ENCODE measurements at places on chromosomes 11 and 22.

GRCh38 chr11:89136606-89137005 lies 41.1 kb upstream of the TYR start:
- no peak for DNase-seq

DNA sequence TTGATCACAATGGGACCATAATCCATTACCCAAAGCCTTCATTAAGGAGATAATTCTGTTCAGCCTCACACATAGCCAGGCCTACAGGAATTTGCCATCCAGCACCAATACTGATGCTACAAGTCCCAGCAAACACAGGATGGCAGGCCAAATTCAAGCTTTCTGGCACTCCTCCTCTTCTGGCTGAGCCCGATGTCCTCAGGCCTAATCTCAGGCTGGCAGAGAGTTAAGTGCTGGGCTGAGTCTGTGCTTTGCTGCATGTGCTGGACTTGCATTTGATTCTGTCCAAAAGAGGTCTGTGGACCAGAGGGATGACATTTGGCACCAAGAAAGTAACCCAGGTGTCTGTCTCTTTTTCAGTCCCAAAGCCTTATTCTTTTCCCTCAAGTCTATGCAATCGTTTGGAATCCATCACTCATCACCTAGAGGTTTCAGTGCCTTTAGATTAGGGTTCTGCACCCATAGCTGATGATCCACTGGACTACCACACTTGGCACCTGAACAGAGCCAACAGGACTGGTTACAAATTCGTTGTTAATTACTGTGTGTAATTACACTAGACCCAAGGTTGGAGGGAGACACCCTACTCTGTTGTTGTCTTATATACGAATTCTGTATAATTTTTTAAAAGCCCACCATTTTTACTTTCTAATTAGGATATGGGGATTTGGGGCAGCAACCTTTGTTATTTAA lies 19.4 kb upstream of the LIN7C start:
- no peak for DNase-seq

GRCh38 chr22:22906907-22907550 lies 19.4 kb downstream of the IGLL5 start:
- DNase-seq: no peak

DNA sequence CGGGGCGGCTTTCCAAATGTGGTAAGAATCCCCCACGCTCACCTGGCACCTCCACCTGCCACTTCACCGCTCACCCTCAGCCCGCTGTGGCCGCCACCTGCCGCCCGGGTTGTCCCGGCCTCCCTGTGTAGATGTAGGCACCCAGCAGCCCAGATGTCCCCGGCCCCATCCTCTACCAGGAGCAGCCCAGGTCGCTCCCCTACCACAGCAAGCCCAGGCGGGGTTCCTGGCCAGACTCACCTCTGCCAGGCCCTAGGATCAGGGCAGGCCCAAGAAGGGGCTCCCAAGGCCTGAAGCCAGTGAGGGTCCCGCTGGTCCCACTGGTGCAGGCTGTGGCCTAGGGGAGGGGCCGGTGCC lies 27.4 kb downstream of the MOB2 start:
- DNase-seq: no peak

DNA sequence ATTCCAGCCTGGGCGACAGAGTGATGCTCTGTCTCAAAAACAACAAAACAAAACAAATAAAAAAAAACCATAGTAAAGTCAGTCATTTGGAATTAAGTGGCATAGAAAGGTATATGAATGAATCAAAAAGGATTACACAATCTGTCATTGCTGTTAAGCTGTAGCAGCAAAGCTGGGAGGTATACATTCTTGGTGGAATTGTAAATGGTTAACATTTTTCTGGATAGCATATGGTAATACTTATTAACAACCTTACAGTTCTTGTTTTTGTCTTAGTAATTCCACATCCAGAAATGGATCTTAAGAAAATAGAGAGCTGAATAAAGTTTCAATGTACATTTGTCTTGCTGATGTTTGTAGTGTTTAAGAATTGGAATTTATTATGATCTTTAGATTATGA lies 30.0 kb downstream of the DDX10 start:
- DNase-seq: no peak

DNA sequence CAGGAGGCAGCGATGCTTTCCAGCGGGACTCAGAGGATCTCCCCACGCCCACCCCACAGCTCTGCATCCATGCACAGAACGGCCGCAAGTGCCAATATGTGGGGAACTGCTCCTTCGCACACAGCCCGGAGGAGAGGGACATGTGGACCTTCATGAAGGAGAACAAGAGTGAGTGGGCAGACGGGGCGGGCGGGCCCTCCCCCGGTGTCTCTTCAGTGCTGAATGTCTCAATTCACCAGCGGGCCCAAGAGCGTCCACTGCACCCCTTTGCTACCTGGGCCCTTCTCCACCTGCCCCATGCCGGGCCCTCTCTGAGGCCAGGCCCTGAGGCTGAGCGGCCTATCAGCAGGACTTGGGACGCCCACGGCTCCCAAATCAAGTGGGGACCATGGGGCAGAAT lies 25.8 kb upstream of the TEF start:
- no peak for DNase-seq

DNA sequence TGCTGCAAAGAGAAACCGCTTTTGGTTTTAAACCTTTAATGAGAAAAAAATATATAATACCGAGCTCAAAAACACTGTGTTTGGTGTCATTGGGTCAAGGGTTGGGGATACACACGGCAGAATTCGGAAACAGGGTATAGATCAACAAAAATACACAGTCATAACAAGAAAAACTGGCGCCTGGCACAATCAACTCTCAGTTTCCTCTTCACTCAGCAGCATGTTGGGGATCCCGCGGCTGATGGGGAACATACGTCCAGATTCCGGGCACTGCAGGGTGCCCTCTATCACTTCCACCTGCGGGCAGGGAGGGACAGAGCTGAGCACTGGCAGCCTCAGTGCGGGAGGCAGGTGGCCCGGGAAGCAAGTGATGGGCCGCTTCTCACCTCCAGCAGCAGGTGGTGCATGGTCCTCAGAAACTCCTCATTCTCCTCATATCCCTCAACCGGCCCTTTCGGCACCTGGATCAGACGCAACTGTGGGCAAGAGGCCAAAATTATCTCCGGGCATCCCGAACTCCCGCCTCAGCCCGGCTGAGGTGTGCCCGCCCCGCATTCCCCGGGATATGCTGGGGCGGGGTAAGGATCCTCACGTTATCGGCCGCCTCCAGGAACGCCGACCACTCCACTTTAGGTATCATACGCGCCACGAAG lies 561 bp downstream of the TRMT112 start:
- DNase-seq: no peak

DNA sequence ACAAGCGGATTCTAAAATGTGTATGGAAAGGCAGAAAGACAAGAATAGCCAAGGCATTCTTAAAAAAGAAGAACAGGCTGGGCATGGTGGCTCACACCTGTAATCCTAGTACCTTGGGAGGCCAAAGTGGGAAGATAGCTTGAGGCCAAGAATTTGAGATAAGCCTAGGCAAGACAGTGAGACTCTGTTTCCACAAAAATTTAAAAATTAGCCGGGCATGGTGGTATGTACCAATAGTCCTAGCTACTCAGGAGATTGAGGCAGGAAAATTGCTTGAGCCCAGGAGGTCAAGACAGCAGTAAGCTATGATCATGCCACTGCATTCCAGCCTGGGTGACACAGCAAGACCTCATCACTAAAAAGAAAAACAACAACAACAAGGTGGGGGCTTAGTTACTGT lies 46.0 kb upstream of the PPP2R1B start:
- no peak for DNase-seq

- no peak for DNase-seq
Observed at GRCh38 chr11:128662960-128663359, 30.9 kb upstream of the FLI1 start.

- DNase-seq: no peak
Observed at GRCh38 chr11:36009473-36009872, 65.6 kb downstream of the LDLRAD3 start.

DNA sequence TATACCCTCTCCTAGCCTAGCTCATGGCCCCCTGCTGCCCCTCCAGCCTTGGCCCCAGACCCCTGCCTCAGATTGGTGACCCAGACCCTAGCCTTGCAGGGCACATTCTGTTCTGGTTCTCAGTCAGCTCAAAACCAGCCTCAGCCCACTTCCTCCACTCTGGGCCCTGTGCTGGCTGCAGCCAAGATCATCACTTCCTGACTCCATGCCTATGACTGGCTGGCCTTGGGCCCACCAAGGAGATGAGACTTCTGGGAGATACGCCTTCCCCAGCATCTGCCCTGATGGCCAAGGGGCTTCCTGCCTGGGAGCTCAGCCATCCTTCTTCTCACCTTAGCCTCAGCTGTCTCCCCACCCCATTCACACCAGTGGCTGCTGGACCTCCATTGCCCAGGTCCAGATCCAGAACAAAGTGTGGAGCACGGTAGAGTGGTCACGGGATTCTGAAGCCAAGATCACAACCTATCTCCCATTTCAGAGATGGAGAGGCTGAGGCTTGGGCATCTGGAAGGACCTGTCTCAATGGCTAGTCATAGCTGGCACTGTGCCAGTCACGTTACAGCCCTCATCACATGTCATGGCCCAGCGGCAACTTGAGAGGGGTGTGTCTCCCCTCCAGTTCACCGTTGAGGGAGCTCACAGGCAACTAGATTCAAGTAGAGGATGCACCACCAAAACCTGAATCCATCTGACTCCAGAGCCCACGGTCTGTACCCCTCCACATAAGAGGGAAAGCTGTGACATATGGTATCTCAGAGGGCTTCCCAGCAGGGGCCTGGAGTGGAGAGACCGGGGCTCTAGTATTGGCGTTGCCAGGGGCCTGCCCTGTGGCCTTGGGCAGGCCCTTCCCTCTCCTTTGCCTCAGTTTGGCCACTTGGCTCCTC lies 43.0 kb upstream of the KLHL35 start:
- no peak for DNase-seq

GRCh38 chr11:123260511-123261211 lies 65.6 kb upstream of the CLMP start:
- DNase-seq: no peak

DNA sequence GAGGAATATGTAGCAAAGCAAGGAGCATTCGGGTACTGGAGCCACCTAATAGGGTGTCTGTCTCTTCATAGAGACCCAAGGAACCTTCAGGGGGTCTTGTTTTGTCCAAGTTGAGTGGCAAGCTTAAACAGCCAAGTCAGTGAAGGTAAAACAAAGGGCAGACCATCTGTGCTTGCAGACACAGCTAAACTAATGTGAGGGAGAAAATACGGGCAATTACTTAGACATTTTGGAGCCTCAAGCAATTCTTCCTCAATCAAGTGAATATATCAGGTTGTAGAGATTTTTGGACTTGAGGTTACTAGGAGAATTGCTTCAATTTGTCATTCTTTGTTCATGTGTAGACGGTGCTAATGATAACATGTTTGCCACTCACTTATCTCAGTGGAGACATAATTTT lies 148.2 kb upstream of the ARHGAP20 start:
- no peak for DNase-seq

GRCh38 chr11:69576069-69576782 lies 64.7 kb upstream of the CCND1 start:
- DNase-seq: no peak

GRCh38 chr11:86167499-86168164 lies 76.9 kb upstream of the EED start:
- DNase-seq: no peak

DNA sequence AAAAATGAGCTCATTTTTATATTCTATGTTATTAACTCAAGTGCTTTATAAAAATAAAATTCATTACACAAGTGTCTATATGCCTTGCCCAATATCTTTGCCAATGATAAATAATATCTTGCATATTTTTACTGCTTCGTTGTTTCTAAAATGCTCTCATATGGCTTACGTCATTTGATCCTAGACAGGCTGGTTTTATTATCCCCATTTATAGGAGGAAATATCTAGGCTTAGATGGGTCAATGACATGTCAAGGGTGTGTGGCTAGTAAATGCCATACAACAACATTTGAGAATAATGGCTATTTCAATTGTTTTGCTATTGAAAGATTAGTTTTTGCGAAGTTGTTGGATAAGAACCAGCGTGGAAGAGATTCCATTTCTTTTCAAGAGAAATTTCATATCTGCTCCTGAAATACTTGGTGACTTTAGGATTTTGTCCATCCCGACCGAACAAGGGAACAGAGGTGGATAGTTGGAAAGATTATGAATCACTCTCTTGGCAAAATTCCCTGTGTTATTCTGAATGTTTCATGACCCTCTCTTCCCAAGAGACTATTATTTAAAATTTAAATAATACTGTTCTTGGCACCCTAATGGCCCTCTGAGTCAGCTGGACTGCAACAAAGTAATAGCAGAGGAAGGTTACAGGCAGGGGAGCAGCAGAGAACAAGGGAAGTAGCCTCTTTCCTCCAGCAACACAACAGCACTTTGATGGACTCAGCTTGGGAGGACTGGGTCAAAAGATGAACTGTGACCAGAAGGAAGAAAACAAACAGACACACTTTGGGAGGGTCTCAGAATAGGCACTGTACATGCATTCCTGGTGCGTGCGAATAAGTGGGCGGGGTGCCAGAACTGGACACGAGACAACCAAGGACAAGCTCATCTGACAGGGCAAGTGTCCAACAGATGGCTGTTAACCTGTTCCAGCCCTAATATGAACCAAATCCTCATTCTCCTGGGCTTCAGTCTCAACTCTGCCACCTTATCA lies 94.5 kb downstream of the ME3 start:
- DNase-seq: no peak

- DNase-seq: no peak
Observed at GRCh38 chr11:203056-203944, 3.9 kb downstream of the BET1L start.

DNA sequence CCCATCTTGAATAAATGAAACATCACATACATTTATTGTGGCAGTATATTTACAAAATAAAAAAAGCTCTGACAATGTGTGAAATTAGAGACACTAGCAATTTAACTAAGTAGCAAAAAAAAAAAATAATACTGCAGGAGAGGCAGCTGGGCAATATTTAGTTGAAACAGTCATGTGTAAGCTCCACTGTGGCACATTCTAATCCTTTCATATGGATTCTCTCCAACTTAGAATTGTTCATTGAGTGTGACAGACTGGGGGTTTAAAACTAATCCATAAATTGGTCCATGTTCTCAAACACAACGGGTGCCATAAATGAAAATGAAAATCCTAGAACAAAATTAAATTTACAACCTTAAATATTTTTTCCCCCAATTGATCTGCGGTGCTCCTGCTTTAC lies 302.1 kb downstream of the CADM1 start:
- DNase-seq: no peak
